ENCODE measurements at places on chromosomes 6 and 20. TPM values are rescaled to one million over a fixed set of nuclear protein-coding genes. Genes with fewer than 3 reads are reported as not detected.

Gene CAP2
- 1.0 TPM for polyA plus RNA-seq

Gene MUCL3
- polyA plus RNA-seq: not detected

Gene PEDS1
- 26.9 TPM for polyA plus RNA-seq

Gene GPX5
- 0.84 TPM for polyA plus RNA-seq

Gene HS3ST5
- polyA plus RNA-seq: not detected

Gene CCN5
- polyA plus RNA-seq: not detected

Gene TOX2
- 1.2 TPM for polyA plus RNA-seq

Gene SLC2A10
- polyA plus RNA-seq: 0.05 TPM

Gene ECT2L
- polyA plus RNA-seq: 0.09 TPM

Gene COL12A1
- not detected for polyA plus RNA-seq

Gene EPB41L2
- 4.6 TPM for polyA plus RNA-seq

Gene BAK1
- polyA plus RNA-seq: 43.4 TPM

Gene FRK
- polyA plus RNA-seq: not detected

Gene HLA-G
- 3.2 TPM for polyA plus RNA-seq

Gene EPB41L1
- polyA plus RNA-seq: not detected

Gene CLVS2
- polyA plus RNA-seq: not detected

Gene CLPSL2
- not detected for polyA plus RNA-seq

Gene CRISP2
- polyA plus RNA-seq: not detected

Gene ADAM33
- polyA plus RNA-seq: not detected

Gene SFTA2
- not detected for polyA plus RNA-seq

Gene ARG1
- polyA plus RNA-seq: not detected

Gene MCCD1
- polyA plus RNA-seq: not detected

Gene ACAT2
- 33.3 TPM for polyA plus RNA-seq

Gene LST1
- 49.6 TPM for polyA plus RNA-seq

Gene ZC2HC1B
- not detected for polyA plus RNA-seq

Gene DBNDD2
- polyA plus RNA-seq: 15.2 TPM

Gene NINL
- polyA plus RNA-seq: 0.64 TPM

Gene PPARD
- 7.7 TPM for polyA plus RNA-seq

Gene UBD
- not detected for polyA plus RNA-seq

Gene FAM217B
- polyA plus RNA-seq: 32.2 TPM

Gene GPR6
- not detected for polyA plus RNA-seq

Gene OVOL2
- not detected for polyA plus RNA-seq

Gene DDO
- polyA plus RNA-seq: not detected

Gene BPIFB4
- not detected for polyA plus RNA-seq

Gene GCLC
- 18.5 TPM for polyA plus RNA-seq

Gene ROMO1
- 358 TPM for polyA plus RNA-seq

Gene SERAC1
- 3.9 TPM for polyA plus RNA-seq

Gene KIF25
- not detected for polyA plus RNA-seq

Gene APMAP
- 228 TPM for polyA plus RNA-seq

Gene GGTLC1
- not detected for polyA plus RNA-seq

Gene ERVFRD-1
- 0.12 TPM for polyA plus RNA-seq

Gene FHL5
- not detected for polyA plus RNA-seq

Gene LAMA5
- not detected for polyA plus RNA-seq

Gene CALHM4
- not detected for polyA plus RNA-seq

Gene CPXM1
- polyA plus RNA-seq: not detected

Gene SH3BGRL2
- polyA plus RNA-seq: 0.95 TPM

Gene ENPP3
- polyA plus RNA-seq: 0.15 TPM

Gene TRERF1
- polyA plus RNA-seq: 10.2 TPM

Gene TRIM40
- polyA plus RNA-seq: not detected
